ENCODE measurements at places on chromosomes 5 and 9.

DNA sequence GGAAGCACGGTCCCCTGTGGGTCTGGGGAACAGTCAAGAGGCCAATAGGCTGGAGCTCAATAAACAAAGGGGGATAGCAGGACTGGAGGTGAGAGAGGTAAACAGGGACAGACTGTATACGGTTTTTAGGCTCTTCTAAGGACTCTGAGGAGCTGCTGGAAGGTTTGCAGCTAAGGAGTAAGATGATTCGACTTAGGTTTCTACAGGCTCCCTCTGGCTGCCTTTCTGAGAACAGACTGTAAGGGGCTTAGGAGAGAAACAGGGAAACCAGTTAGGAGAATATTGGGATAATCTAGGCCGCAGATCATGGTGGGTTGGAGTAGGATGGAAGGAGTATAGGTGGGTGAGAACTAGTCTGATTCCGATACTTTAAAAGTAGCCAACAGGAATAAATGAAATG, 10.4 kb downstream of the CDK5RAP2 start:
- DNase-seq: no peak

DNA sequence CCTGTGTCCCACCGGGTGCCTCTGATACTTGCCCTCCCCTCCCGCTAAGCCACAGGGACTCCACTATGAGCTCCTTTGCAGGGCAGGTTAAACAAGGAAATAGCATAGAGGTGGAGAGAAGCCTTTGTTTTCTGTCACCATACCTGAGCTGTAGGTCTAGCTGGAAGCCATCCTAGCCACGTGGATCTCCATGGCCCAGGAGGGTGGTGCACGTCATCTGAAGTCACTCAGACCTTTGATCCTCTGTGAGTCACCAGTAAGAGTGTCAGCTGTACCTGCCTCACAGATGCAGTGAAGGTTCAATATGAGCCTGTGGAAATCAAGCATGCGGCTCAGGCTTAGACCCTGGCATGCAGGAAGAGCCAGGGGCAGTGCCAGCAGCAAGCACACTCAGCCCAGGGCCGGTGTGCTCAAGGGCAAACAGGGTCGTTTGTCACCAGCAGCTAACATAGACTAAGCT, 55.1 kb downstream of the ASS1 start:
- DNase-seq: no peak

GRCh38 chr5:56501781-56502557, 268.8 kb upstream of the ANKRD55 start:
- no peak for DNase-seq

GRCh38 chr5:107365320-107366109, 305.2 kb downstream of the EFNA5 start:
- no peak for DNase-seq

- DNase-seq: no peak
Measured at GRCh38 chr5:132684922-132685720, 11.3 kb downstream of the IL4 start.

- DNase-seq: no peak
Measured at GRCh38 chr9:122302237-122303093, 37.8 kb downstream of the MRRF start.

GRCh38 chr5:1245905-1246576, 20.9 kb downstream of the SLC6A18 start:
- no peak for DNase-seq

- no peak for DNase-seq
Measured at GRCh38 chr5:36145311-36145710, 6.4 kb downstream of the LMBRD2 start.

DNA sequence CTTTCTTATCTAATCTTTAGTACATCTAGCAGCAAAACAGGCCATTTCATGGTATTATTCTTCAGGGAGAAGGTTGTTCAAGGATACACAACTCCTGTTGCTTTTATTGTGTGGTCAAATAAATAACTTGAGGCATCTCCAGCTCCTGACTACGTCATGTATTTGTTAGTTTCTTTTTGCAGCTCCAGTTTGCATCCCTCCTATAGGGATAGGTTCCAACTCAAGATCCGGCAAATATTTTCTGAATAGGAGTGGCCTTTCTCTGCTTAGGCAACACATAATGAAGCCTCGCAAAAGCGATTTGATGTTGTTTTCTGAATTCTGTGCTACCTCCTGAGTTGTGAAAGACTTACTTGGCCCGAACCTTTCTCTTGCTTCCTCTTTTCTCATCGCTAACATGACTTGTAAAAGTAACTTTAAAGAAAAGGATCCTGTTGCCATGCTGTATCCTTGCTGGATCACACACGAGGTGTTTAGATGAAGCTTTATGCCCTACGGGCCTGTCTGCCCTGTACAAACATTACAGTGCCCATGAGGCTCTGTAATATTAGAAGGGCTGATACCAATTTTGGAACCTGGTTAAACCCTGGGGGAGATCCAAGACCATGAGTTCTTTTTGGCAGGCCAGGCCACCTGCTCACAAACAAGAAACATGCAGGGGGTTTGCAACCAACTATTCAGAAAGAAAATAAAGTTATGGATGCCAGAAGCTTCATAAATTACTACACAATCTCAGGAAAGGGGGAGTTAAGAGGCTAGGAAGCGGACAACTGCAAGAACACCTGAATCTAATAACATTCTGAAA, 149.8 kb upstream of the FGF10 start:
- DNase-seq: no peak

DNA sequence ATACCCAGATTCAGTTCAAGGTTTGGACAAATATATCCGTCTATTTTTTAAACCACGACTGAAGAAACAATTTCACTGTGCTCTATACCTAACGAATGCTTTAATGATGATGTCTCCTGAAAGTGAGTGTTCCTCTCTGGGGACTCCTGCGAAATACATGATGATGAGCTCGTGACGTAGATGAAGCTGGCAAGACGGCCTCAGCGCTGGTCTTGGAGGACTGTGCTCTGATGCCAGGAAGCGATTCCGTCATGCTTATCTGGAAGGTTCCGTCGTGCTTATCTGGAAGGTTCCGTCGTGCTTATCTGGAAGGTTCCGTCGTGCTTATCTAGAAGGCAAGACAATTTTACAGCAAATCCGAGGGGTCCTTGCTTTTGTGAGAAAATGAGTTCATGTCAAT, 250.8 kb upstream of the IRX2 start:
- DNase-seq: no peak

DNA sequence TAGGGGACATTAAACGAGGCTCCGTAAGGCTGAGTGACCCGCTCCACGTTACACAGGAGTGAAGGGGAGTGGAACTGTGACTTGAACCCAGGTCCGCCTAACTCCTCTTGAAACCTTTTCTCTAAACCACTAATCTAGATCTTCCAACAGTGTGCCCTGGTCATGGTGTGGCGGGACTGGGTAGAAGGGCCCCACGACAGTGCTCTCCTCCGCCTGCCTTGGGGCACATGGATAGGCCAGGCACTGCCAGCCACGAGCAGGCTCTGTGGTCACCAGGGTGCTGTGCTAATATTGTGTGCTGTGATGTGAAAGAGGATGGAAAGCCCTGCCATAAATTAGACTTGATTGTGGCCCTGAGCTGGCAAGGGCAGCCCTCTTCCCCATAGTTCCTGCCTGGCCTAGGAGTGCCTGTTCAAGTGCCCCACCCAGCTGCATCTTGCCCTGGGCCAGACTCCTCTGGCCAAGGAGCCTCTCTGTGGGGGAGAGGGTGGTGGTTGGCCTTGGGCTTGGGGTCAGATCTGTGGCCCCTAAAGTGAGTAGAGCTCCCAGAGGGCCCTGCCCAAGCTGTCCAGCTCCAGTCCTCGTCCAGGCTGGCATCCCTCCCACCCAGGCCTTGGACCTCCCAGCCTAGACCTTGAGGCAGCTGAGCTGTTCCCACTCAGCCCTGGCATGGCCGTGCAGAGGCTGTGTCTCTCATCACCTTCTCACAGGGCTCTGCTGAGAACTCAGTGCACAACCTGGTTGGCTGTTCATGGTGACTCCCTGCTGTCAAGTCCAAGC, 67.8 kb upstream of the TBC1D2 start:
- DNase-seq: no peak

- DNase-seq: no peak
Measured at GRCh38 chr9:95862343-95862742, 13.1 kb upstream of the ERCC6L2 start.

- no peak for DNase-seq
Measured at GRCh38 chr5:125251703-125252102, 505.3 kb upstream of the ZNF608 start.

DNA sequence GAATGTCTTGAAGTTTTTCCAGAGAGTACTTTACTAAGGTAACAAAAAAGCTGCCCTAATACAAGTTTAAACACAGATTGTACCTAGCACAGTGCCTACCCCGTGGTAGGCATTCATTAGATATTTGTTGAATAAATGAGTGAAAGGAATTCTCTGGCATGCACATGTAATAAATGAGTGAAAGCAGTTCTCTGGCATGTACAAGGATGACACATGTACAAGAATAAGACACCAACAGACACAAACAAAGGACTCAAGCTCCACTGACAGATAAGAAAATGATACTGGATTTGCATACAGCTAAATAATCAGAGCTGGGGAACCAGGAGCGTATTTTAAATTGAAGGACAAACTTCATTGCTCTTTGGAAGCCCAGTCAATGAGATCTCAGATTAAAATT, 535.8 kb downstream of the EFNA5 start:
- DNase-seq: no peak

DNA sequence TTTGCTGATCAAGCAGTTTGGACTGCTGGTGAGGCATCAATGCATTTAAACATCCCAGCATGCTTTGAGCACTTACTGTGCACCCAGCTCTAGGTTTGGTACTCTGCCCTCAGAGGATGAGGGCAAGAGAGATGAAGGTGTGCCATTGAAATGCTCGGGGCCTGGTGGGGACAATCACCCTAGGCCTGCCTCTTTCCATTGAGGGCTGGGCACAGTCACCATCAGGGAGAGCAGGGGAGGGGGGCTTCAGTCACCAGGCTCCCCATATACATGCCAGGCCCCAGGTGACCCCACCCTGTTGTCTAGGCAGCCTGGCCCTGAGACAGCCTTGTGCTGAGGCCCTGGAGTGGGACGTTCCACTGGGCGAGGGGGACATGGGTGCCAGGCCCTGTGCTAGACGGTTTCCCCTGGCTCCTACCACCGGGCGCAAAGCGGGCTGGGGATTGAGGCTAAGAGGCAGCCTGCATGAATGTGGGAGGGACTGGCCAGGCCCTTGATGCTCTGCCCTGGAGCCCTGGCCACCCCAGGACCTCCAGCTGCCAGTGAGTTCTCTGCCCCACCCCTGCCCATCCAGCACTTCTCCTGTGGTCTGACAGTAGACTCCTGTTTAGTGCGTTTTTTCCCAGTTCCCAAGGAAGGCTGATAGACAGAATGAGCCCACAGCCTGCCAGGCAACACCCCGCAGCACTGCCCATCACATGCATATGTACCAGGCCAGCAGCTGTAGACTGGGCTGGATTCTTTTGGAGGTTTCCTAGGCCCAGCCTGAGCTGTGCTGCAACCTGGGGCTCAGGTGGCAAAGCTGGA, 18.9 kb downstream of the TCF7 start:
- no peak for DNase-seq

GRCh38 chr9:10706788-10707187, 94.0 kb upstream of the PTPRD start:
- DNase-seq: no peak

- no peak for DNase-seq
Measured at GRCh38 chr5:136228136-136228757, 35.3 kb upstream of the SMIM32 start.

- no peak for DNase-seq
Measured at GRCh38 chr9:106883030-106883429, 20.1 kb downstream of the ZNF462 start.

DNA sequence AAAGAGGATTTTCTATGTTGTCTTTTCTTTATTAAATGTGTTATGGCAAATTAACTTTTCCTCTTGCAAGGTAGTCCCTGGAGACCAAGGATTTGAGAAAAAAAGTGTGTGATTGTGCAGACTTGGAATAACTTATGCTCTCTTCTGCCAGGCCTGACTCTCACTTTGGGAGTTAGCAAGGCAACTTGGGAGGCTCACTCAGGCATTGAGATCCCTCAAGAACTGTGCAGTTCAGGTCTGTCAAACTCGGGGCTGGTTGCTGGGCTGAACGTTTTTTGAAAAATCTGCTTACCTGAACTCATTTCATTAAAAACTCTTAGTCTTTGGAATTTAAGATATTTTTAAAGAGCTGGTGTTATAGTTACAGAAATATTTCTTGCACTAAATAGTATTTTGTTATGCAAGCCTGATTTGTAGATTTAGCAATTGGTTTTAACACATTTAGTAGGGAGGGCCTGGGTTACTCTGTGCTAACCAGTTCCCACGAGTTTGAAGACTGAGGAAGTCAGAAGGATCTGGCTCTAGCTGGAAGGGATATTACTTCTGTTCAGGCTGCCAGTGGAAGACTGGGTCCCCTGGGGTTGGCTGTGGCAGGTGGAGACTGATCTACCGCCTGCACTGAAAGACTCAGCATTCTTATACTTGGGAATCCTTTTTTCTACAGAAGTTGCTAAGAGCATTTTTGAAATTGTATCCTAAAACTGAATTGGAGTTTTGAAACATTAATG, 150.4 kb upstream of the PCSK5 start:
- no peak for DNase-seq

DNA sequence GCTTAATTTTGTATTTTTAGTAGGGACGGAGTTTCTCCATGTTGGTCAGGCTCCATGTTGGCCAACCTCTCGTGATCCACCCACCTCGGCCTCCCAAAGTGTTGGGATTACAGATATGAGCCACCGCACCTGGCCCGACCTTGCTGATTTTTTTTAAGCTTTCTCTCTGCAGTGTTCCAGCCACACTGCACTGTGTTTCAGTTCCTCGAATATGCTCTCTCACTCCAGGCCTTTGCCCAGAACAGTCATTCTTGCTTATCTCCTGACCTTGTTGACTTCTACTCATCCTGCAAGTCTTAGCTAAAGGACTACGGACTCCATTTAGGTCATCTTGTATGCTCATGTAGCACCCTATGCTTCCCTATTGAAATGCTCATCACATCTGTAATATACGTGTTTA, 3.3 kb downstream of the SNAPC3 start:
- DNase-seq: no peak

DNA sequence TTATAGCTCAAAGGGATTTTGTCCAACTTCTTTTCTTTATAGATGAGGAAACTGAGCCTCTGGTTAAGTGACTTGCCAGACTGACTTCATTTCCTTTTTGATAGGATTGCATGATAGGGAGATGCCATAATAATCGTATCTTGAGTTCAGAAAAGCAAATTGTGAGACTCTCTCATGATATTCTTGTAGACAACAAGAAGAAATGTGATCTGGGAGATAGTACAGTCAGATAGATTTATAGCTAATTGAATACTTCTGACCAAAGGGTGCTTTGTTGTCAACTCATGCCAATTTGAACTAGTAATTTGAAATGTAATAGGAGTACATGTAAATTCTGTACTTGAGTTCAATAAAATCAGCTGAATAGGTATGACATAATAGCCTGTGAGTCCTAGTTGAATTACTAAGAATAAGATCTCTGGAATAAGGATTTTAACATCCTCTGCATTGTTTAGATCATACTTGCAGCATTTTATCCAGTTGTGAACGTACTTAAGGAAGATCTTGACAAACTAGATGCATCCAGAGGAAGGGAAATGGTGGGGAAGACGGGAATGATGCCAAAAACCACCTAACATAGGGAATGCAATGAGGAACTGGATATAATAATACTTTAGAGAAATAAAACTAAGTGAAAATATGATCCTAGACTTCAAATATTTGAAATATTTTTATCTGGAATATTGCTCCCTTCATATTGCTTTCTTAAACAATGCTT, 25.5 kb downstream of the CWC27 start:
- no peak for DNase-seq

- DNase-seq: no peak
Measured at GRCh38 chr5:166166071-166166470, 2125.4 kb upstream of the WWC1 start.
